Stimulated activated CD8-positive, alpha-beta memory T cell treated with anti-CD3 and anti-CD28 coated beads, Interleukin-15, amount 100 ng/mL, for 1 hour (primary cell): ENCODE measurements at places on chromosomes 2 and 18.

DNA sequence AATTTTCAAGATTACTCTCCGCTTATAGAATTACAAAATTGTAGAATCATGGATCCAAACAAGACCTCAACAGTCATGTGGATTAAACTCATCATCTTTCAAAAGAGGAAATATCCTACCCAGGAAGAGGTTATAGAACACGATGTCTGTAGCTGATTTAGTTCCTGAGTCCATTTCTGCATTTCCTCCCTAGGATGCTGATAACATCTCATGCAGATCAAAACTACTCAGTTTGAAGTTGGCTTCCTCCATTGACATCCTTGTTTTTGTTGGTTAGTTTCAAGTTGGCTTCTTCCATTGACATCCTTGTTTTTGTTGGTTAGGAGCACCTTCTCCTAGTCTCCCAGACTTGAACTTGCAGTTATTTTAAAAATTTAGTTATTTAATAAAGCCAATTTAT is 147.5 kb downstream of the PARD3B start:
- no peak for DNase-seq

DNA sequence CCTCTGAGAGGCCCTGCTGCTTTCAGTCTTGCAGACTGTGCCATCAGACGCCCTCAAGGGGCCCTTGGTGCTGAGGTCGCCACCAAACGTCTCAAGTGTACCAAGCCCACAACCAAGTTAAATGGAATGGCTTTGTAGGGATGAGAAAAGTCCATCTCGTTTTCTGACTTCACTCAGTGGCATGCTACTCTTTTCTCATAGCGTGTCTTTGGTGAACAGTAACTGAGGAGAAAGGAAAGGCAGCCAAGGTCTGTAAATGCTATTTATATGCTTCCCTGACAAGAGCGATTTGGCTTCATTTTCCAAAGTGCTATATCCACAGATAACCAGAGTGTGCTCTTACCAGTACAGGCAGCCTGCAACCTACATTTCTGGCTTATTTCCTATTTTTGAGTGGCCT is 123.0 kb downstream of the MTX2 start:
- DNase-seq, result no peak

- no peak for DNase-seq
Observed at GRCh38 chr18:72539901-72540300, 4.2 kb downstream of the CBLN2 start.

DNA sequence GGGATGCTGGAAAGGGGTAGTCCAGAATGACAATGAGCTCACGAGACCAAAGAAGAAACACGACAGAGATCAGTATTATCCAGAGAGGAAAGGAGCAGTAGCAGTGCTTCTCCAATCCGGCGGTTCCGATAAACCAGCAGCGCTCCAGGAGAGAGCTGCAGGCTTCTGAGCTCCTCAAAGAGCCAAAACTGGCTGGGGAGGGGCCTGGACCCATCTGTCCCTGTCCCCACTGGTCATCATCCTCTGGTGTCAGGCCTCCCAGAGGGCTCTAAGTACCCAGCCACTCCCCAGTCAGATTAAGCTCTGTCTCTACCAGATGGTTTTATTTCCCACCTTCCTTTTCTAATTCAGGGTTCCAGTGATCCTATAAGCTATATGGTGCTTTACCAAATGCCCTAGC is 23.2 kb downstream of the DNAJC27 start:
- DNase-seq, result no peak

DNA sequence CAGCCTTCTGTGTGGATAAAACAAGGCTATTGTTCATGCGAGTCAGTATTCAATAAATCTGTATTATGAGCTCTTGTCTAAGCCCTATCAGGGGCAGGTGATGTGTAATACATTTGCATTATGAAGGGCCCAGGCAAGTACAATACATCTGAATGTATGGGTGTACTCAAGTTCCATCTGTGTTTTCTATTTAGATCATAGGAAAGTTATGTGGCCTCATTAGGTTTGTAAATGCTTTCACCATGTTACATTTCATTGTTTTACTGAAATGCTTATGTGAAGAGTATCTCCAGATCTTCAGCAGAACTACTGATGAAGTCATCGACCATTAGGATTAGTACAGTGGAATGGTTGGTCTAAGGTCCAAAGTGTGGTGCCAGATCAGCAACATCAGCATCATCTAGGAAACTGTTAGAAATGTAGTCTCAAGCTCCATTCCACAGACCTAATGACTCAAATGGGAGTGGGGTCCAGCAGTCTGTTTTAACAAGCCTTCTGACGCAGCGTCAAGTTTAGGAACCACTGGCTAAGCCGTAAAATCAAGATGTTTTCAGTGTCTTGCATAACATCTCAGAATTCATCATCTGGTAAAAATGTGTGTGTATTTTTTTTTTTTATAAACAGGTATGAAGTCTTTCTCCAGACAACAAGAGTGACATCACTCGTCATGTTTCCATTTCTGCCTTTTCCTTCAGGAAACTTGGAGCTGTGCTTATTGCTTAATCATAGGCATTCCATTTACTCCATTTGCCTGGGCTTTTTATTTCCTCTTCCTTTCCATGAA is 80.5 kb downstream of the LYPD6 start:
- DNase-seq, result no peak

DNA sequence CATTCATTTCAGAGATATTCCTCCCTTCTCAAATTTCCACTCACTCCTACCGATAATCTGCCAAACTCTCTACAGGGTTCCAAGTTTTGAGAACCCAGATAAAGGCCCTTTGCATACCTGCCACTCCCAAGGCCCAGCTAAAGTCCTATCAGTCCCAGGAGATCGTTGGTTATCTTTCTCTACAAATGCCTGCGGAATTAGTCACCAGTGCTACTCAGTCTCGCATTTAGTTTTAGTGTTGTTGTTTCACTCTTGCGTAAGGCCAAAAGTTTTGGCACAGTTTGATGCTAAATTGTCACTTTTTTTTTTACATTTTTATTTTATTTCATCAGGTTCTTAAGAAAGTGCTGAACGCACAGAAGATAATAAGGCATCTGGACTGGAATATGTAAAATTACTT is 29.2 kb upstream of the SETBP1 start:
- no peak for DNase-seq

- DNase-seq, result no peak
Observed at GRCh38 chr2:240013343-240013742, 11.8 kb downstream of the NDUFA10 start.

DNA sequence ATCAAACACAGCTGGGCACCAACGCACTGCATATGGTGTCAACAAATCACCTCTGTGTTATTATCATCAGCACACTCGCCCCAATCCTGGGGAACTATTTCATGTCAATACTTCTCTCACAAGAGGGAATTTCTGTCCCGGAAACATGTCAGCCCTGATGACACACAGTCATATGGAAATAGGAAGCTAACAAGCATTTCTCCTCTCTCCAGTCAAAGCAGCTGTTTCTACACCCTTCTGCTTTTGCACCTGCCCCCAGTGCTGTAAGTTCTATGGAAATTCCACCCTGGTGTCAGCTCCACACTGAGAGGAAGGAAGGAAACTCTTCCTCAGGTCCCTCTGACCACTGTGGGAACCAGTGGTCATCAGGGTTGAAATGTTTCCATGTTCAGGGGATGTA is 447.6 kb upstream of the ID2 start:
- no peak for DNase-seq

- no peak for DNase-seq
Observed at GRCh38 chr2:237451643-237452469, 35.2 kb upstream of the MLPH start.
